WTC11 (cell line): ENCODE measurements at places on chromosomes 16 and 17. TPM values are rescaled to one million over a fixed set of nuclear protein-coding genes. Genes with fewer than 3 reads are reported as not detected.

GRCh38 chr16:89973654-89974335, 25.2 kb downstream of the DEF8 start:
- no peak for DNase-seq

DNA sequence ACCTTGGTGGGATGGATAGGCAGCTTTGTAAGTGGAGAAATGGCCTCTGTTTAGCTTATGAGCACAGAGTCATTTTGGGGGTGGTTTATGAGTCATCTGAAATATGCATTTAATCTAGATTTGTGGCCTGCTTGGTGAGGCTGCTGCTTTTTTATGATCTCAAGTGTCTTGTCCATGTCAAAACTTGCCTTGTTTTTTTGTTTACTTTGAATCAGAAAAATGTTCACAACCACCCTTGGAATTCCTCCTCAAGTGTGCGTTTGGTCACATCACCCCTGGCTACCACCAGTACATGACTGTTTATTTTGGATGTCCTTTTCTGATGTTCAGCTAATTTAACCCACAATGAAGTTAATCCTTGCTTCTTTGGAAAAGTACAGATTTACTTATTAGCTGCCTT, 64.6 kb downstream of the FTO start:
- DNase-seq = no peak

- DNase-seq = no peak
Observed at GRCh38 chr16:57427824-57428223, 19.4 kb downstream of the CIAPIN1 start.

- DNase-seq = no peak
Observed at GRCh38 chr16:30741461-30741914, 6.7 kb upstream of the PHKG2 start.

GRCh38 chr17:22270381-22270780, 578.1 kb downstream of the KCNJ18 start:
- no peak for DNase-seq

DNA sequence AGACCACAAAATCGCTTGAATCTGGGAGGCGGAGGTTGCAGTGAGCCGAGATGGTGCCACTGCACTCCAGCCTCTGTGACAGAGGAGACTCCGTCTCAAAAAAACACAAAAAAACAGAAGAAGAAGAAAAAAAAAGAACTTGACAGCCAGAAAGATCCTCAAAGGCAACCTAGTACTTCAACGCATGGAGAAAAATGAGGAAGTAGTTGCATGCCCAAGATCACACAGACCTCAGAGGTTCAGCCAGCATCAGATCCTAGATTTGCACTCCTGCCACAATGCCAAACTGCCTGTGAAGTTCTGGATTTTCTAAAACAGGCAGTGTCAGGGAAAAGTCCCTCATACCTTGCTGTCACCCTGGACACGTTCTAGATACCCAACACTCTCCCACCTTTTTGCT, 1.5 kb downstream of the ATPAF2 start:
- no peak for DNase-seq

GRCh38 chr16:66442502-66443268, 15.6 kb downstream of the BEAN1 start:
- no peak for DNase-seq

DNA sequence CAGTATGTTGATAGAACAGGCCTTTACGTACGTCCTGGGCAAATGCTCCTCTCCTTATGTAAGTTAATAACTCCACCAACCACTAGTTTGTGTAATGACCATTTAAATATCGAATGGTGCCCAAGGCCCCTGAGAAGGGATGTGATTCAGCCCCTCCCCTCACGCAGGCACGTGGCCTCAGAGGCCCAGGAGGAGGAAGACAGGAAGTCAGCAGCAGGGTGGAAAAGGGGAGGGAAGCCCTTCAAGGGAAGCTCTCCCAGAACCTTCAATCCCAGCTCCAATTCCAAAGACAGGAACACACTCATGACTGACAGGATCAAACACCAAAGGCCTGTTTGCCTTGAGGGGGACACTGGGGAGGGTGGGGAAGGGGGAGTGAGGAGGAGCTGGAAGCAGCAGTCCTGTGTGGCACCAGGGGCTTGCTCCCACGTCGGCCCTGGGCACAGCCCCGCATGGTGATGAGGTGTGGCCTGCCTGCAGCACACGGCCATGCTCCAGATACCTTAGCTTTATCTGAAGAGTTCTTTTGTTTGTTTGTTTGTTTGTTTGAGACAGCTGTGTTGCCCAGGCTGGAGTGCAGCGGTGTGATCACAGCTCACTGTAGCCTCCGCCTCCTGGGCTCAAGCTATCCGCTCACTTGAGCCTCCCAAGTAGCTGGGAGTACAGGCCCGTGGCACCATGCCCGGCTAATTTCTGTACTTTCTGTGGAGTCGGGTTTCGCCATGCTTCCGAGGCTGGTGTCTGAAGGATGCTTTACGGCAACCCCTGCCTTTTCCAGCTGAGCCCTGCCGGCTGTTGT, 105.0 kb downstream of the ZNF778 start:
- DNase-seq = peak; percentile 60

DNA sequence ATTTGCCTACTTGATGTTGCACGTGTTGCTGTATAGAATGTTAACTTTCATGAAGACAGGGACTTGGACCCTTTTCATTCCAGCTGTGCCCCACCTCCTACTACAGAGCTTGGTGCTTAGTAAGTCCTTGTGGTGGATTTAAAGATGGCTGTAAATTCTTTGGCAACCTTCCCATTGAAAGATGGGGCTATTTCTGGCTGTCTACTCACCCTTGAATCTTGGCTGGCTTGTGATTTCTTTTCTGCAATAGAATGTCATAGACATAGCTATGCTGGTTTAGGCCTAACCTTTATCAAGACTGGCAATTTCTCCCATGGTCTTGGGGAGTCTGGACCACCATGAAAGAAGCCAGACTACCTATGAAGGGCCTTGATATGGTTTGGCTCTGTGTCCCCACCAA, 59.0 kb downstream of the ACSM2A start:
- DNase-seq = no peak

- DNase-seq = no peak
Observed at GRCh38 chr17:29918922-29919856, 10.8 kb downstream of the SSH2 start.

DNA sequence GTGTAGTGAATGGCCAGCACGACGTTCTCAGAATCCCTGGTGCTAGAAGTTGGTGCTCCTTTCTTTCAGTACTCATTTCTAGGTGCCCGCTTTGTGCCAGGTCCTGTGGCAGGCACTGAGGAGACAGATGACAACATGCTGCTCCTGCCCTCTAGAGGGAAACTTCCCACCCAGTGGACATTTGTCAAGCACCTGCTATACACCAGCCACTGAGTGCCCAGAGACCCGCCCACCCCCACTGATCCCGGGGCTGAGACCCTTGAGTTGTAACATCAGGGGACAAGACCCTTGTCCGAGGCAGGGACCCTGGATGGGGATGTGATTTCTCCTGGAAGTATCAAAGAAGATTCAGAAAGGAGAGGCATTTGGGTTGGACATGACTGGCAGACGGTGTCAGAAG, 25.1 kb downstream of the UNC13D start:
- DNase-seq = no peak

DNA sequence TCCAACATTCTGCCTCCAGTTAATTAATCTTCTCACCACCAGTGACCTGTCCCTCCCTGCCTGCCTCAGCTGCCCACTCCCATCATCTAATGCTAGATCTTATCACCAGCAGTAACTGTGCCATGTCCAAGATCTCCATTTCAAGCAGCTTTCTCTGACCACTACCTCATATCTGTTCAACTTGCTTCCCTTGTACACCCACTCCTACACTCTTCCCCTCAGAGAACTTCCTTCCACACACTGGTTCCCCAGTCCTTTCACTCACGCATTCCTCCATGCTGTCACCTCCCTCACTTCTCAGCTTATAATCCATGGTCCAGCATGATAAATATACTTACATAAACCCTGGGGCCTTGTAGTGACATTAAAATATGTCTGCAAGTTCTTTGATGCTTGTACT, 31.8 kb upstream of the DYNLL2 start:
- DNase-seq = no peak

- DNase-seq = no peak
Observed at GRCh38 chr17:78322327-78322857, 37.5 kb downstream of the SOCS3 start.

- DNase-seq = peak; percentile 93
Observed at GRCh38 chr16:740764-741505, at the start of gene CIAO3. CIAO3 (minus strand) TSS chr16:740997; CDS start chr16:740985, 12 bp downstream.

DNA sequence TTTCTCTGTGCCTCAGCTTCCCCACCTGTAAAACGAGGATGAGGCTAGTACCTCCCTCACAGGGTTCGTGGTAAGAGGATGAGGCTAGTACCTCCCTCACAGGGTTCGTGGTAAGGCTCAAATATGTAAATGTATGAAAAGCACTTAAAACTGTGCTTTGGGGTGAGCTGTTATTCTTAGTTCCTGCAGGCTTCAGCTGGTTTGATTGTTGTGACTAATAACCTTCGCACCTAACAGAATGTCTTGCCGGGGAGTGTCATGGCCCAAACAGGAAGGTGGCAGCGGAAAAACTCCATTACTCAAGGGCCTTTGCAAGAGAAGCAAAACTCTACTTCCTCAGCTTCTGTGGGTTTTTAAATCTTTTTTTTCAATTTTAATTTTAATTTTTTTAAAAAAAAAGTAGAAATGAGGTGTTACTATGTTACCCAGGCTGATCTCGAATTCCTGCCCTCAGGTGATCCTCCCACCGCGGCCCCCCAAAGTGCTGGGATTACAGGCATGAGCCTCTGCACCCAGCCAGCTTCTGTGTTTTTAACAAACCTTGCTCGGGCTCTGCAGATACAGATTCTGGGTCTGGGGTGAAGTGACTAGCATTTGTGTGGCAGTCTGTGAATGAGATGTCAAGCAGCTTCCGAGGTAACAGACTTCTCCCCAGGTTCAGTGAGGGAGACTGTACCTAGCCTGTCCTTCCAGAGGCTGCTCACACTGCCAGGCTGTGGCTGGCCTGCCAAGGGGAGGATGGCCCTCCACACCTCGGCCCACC, 103.0 kb downstream of the RAB11FIP4 start:
- DNase-seq = no peak

DNA sequence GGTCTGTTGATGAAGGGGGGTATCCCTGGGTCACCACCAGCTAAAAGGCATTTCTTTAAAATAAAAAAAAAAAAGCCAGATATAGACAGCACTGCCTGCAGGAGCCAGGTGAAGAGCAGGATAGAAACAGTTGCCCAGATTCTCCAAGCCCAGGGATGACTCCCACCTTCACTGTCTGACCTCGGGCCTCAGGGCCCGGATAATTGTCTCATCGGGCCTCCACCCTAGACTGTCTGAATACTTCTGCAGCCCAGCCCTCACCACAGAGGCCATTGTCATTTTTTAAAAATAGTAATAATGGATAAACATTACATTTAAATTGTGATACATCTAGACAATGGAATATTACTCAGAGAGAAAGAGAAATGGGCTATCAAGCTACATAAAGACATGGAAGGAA, 92.8 kb upstream of the TNRC6C start:
- DNase-seq = no peak

- DNase-seq = no peak
Observed at GRCh38 chr16:68350813-68351350, 40.1 kb downstream of the PRMT7 start.

DNA sequence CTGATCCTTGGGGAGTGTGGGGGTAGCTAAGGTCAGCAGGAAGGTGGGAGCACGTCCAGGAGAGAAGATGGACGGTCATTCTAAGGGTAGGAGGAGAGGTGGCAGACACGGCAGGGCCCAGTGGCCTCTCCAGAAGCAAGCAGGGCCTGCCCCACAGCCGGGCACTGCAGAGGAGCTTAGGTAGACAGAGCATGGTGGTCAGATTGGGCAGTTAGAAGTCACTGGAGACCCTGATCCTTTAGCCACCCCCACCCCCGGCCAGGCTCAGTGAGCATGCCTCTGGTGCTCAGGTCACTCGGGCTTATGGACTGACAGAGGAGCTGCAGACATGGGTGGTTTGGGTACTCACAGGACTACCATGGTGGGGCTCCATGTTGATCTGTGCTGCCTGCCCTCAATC, 26.3 kb downstream of the NLRP1 start:
- no peak for DNase-seq

DNA sequence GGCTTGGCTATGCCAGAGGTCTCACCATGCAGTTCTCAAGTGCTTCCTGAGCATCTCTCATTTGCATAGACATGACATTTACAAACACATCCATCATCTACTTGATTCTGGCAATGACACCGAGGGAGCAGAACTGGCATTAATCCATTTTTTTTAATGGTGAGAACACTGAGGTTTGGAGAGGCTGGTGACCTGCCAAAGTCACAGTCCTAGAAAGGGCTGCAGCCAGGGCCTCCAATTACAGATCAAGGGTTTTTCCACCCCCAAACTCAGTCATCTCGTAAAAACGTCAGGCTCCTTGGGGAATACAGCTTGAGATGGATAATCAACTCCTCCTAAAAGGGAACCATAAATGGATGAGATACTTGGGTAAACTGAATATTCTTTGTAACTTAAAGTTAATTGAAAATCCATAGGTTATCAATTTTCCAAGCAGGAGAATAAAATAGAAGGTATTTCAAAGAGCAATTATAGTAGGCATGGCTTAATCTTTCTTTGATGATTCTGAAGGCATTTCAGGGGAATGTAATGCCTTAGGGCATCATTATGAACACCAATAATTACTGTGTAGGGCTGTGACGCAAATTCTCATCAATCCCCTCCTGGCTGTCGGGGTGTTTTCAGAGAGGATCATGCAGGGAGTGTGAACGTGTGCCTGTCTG, 9.4 kb upstream of the MEOX1 start:
- DNase-seq = no peak

DNA sequence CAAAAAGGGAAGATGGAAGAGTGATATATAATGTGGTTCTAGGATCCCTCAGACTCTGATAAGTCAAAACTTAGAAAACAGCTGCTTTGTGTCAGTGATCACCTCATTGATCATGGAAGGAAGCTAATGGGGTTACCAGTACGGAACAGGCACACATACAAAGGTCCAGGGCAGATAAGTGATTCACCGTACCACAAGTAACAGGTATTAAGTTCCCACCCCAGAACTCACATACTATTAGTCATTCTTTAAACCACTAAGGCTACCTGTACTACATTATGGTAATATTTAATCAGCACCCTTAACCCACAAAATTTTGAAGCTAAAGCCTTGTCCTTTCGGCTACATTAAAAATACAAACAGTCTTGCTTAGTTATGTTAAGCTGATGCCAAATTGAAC, 17.4 kb downstream of the RNF43 start:
- DNase-seq = no peak

Gene TAF1C
- total RNA-seq = 71.2 to 89.7 TPM (median 74.7 TPM) in 3 replicates

Gene PRAC2
- 8.0 to 22.3 TPM (median 9.2 TPM) in 3 replicates for total RNA-seq

Gene KCNJ2
- total RNA-seq = 1.1 to 1.6 TPM (median 1.3 TPM) in 3 replicates

Gene TBC1D28
- total RNA-seq = 0.09 to 0.15 TPM in 2 of 3 replicates, not detected in the other

Gene NTN3
- total RNA-seq = 0.82 to 0.92 TPM (median 0.89 TPM) in 3 replicates

Gene SLC2A4
- total RNA-seq = 5.6 to 6.4 TPM (median 6.2 TPM) in 3 replicates

Gene NOD2
- total RNA-seq = 0.11 to 0.60 TPM (median 0.34 TPM) in 3 replicates

Gene GNG13
- 0.34 TPM in 1 of 3 replicates, not detected in the others for total RNA-seq

Gene CDRT15L2
- not detected in 3 replicates for total RNA-seq

Gene HS3ST4
- 5.1 to 5.4 TPM (median 5.4 TPM) in 3 replicates for total RNA-seq

Gene CSH1
- not detected in 3 replicates for total RNA-seq

Gene TBC1D3K
- not detected in 3 replicates for total RNA-seq

Gene PMFBP1
- 1.9 to 3.4 TPM (median 3.2 TPM) in 3 replicates for total RNA-seq

Gene GAS2L2
- 0.07 to 0.30 TPM (median 0.15 TPM) in 3 replicates for total RNA-seq
